NCI-H446 treated with DMSO at 0.1 percent for 48 hours (cell line): ENCODE measurements at places on chromosomes 11 and 22.

DNA sequence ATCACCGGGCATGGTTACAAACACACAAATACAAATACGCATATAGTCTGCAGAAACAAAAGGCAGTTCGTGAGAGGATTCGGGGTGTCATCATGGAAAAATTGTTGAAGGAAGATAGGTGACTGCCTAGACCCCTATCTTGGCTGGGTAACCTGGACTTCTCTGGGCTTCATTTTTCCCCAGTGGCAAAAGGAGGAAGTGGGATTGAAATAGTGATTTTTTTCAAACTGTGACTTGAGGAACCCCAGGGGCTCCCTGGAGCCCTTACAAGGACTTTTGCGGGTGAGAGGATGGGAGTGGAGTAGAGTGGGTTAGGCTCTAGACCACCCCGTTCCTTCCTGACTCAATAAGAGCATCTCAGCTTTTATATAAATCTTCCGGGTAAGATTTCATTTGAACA lies 1.0 kb upstream of the ELF5 start:
- no peak for DNase-seq

GRCh38 chr11:4466131-4466870 lies 16.1 kb upstream of the OR52K1 start:
- DNase-seq, result no peak

DNA sequence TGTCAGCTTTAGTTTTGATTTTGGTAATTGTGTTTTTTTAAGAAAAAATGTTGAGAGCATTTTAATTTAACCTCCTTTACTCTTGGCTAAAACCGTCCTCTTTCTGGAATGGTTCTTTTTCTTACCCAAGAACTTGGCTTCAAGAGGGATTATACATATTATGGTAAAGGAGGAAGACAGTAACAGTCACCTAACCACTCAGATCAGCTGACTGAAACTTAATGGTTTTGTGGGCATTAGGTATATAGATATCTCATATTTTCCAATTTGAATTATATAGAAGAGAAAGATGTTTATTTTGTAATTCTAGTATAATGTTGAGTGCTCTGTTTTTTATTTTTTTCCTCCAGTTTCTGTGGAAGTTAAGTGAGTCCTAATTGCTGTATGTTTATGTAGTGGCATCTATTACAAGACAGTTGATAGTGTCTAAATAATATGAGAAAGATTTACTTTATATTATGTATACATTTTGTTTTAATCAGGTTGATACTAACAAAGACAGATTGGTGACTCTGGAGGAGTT lies 36.6 kb upstream of the NCR3LG1 start:
- DNase-seq, result no peak

GRCh38 chr22:22673628-22674027 lies 29.2 kb downstream of the GGTLC2 start:
- DNase-seq, result no peak

DNA sequence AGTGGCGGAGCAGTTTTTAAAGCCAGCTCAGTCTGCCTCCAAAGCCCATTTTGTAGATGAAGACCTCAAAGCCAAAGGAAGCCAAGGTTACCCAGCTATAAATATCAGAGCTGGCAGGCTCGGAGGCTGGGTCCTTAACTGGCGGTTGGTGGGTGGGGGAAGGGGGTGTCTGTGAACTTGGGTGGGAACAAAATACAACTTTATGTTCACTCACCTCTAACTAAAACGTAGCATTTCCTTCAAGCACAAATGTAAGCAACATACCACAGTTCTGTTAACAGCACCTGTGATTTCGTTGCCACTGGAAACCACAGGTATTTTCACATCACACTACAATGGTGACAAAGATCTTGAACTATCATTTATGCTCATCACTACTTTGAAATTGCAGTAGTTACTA lies 99.7 kb upstream of the SYT13 start:
- DNase-seq, result no peak
